CD8-positive, alpha-beta memory T cell (primary cell): ENCODE measurements at places on chromosomes 2 and 18. TPM values are rescaled to one million over a fixed set of nuclear protein-coding genes. Genes with fewer than 3 reads are reported as not detected.

DNA sequence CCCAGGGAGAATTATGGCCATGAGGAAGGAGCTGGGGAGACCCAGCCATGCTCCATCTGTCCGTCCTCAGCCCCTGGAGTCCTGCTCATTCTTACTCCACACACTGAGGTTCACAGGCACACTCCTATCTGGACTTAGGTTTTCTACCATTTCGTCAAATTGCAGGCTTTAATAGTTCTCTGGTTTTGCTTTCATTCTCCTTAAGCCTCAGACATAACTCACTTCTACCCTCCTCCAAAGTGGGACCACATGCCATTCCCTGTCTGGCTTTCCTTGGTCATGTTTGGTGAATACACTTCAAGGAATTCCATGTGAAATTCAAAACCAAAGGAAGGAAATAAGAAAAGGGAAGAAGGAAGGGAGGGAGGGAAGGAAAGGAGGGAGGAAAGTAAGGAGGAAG lies 115.7 kb downstream of the CMPK2 start:
- no peak for DNase-seq

DNA sequence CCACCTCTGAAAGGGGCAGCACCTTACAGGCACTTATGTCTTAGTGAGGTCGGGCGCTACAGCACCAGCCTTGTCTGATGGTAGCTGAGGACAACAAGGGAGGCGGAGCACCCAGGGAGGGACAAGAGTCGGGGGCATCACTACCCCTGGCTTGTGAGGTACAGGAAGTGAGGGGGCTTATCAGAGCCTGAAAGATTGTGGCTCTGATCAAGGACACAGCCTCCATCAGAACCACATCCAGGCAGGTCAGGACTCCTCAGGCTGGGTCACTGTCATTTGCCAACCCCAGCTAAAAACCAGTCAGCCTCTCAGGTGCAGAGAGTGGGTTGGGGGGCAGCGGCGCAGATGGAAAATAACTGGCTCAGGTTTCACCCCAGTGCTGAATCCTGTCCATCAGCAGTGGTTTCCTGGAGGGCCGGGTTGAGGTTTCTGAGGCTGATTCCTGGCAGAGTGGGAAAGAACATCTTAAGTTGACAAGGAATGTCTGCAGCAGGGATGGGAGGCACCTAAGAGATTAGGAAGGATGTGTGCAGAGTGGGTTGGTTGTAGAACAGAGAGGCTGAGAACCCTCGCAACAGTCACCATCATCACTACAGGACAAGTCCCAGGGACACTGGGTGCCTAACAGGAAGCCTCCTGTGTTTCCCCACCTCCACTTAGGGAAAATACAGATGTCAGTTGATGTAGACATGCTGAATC lies 45.3 kb downstream of the FBLN7 start:
- no peak for DNase-seq

The ARHGEF4 gene
- total RNA-seq, result 0.51 TPM

GRCh38 chr2:113898081-113898480 lies 8.2 kb downstream of the ACTR3 start:
- no peak for DNase-seq

The STPG4 gene
- total RNA-seq, result not detected

DNA sequence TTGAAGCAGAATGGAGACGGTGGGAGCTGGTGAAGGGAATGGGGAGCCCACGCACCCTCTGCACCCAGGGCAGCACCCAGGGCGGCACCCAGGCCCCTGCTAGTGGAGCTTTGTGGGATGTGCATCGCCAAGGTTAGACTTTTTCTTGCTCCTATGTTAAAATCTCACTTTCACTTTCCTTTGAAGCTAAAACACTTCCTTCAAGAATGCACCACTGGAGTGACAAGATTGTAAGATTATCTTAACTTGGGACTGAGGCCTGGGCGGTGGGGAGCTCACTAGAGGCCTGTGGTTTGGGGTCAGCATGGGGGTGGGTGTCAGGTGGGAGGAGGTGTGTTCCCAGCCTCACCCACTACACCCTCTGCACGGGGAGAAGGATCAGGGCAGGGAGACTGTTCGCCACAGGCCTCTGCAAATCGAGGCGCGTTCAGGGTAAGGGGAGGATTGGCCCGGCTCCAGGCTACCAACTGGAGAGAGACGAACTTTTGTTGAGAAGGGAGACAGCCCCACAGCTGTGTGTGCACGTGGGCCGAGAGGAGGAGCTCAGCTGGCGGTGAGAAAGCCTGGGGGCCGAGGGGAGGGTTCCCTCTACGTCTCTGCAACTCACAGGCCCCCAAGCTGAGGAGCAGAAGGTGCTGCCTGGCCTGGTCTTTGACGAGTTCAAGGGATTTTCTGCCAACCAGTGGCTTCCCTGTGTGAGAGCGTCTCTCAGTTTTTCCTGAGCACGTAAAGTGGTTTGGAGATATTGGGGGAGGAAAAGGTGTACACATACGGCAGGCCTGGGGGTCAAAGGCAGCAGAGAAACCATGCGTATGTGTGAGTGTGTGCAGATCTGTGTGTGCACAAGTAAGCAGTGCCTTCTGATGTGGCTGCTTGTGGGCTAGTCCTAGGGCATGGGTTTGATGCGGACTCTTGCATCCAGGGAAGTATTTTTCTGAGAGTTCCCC lies 147.7 kb downstream of the KLHL29 start:
- DNase-seq, result no peak

DNA sequence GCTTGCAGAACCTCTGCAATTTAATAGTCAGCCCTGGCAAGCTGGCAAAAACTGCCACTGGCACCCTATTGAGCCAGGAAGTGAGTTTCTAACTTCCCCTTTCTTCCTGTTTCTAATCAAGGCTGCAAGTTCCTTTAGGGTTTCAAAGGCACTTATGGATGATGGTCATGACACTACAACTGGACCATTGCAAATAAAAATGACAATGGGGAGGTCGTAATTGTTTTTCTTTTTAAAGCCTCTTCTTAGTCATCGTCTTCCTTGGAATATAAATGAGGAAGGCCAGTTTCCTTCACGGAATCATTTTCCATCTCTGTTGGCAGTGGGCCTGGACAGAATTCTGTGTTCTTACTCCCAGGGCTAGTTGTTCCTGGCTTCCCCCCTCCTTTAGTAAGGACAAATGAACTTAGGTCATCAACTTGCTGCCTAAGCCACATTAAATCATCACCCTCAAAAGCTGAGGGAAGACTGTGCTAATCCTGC lies 35.8 kb downstream of the SH3RF3 start:
- no peak for DNase-seq

- DNase-seq, result no peak
Measured at GRCh38 chr2:98583816-98584618, 24.3 kb downstream of the COA5 start.

- DNase-seq, result no peak
Measured at GRCh38 chr18:58716060-58716756, 44.9 kb downstream of the MALT1 start.

The GCA gene
- 15.2 TPM for total RNA-seq

DNA sequence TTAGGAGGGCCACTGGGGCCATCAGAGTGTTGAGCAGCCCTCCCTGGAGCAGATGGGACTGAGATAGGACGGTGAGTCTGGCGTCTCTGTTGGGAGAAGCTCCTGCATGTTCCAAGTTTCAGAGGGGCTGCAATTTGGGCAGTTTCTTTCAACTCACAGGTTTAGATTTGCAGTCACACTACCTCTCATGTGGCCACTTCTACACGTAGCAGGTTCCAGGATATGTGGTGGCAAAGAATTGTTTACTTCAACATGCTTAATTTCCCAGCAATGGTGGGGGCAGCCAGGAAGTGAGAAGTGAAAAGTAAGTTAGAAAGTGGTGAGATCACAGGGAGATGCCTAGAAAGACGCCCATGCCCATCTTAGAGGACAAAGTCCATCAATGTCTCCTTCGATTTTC lies 9.3 kb downstream of the NCK2 start:
- no peak for DNase-seq

The CFAP221 gene
- not detected for total RNA-seq
